ENCODE measurements at places on chromosomes 1 and 21.

DNA sequence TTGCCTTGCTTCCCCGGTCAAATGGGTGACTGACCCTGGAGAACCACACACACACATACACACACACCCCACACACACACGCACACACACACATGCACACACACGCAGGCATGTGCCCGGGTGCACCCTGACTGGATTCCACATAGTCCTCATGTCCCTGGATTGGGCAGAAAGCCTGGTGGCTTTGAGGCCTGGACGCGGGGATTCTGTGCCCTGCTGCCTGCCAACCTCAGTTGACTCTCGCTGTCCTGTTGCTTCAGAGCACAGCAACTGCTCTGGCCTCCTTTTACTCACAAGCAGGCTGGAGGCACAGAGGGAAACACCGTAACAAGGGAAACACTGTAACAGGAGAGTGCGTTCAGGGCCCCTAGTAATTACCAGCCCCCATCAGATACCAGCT is 6.4 kb downstream of the RORC start:
- DNase-seq = no peak

DNA sequence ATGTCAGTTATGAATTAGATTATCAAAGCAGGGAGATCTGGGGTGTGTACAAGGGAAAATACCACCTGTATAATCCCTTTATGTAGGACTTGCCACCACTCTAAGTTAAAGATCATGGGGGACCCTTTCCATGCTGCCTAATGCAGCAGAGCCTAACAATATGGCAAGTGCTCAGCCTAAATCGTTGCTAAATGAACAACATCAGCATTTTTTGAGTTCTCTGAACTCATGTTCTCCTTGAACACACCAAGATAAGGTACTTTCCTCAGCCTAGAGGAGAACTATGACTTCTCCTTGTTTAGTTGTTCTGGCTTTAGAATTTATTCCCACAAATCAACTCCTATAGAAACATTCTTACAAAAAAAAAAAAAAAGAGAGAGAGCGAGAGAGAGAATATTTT is 177.0 kb downstream of the DUSP10 start:
- no peak for DNase-seq

DNA sequence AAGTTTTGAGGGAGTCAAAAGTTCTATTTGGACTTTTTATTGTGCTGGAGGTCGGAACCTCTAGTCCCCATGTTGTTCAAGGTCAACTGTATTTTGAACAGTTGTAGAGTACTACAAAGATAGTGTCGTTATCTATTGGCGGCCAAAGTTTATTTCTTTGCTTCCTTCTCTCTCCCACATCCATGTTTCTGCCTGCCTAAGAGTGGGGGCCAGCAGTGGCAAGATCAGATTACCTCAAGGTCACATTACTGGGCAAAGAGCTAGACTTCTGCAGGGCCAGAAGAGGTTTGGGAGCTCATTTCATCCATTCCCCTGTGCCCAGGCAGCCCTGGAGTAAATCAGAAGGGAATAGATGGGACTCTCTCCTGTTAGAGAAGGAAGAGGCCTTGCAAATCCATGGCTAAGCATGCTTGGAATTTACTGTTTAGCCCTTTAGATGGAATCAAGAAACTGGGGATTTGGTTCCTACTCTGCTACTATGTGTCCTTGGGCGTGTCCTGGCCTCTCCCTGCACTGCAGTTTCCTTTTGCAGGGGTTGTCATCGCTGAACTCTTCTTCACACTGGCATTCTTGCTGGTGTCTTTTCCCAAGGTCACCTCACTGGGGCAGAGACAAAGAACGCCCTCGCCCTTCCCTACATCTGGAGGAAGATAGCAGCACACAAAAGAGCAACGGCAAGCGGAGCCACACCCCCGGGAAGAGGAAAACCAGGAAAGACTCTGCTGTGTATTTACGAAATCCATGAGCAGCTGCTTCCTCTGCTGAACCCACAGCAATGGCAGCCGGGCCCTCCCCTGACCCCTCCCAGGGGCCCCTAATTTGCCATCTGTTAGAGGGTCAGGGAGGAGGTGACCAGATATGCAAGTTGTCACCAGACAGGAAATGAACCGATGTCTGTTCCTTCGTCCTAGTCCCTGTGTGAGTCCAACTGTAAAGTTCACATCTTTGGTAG is 73.3 kb downstream of the PLPP3 start:
- DNase-seq = no peak

GRCh38 chr21:34687065-34687464 is 18.3 kb downstream of the CLIC6 start:
- no peak for DNase-seq

- DNase-seq = no peak
These were observed 428.8 kb downstream of the SMYD3 start for GRCh38 chr1:246078126-246078887.

DNA sequence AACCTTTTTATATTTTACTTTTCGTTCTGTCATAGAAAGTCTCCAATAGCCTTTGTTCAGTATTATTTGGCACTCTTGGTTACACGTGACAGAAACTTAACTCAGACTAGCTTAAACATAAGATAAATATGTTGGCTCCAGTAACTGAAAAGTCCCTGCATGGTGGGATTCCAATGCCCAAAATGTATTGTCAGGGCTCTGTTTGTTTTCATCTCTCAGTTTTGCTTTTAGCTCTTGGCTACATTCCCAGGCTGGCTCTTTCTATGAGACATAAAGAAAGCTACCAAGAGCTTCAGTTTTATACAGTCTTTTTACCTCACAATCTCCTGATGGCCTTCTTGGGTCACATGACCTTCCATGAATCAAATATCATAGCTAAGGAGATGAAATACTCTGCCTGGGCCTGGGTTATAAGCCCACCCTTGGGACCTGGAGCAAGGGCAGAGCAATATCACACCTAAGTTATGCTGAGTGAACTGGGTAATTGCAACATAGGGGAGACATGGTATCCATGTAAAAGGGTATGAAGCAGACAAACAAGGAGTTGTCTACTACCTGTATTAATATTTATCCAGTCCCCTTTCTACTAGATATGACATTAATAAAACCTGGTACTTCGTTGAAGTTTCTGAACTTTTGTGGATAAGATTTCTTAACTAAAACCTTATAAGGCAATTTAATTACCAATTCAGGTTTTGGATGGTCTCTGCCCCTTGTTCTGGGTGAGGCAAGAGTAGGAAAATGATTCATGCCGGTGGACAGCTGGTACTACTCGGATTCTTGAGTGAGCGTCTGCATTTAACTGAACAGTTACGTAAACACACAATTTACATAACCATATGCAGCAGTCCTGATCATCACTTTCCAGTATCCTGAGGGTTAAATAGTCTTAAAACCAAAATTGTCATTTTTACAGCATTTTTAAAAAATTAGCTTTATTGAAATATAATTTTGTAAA is 442.3 kb downstream of the GPATCH2 start:
- DNase-seq = no peak

DNA sequence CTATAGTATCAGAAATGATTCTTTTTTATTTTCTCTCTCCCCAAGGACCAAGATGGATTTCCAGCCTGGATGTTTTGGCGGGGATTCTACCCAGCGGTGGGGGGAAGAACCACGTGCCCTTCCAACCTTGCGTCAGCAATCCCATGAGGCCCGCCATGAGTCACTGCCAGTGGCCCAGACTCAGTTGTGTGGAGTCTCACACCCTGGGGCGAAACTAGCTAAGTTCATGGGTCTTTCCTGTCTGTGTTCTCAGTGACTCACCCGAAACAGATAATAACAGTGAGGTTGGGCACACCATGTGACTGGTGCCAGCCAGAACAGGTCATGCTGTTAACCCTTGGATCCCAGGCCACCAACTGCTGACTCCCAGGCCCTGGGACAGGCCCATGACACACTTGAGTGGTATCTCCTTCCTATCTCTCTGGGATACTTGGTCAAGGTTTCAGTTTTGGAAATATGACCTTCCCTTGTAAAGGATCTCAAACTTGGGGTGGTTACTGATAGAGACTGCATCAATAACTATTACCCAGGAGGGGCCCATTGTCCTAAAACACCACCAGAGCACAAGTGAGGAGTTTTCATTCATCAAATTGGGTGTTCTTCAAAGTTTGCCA is 98.0 kb upstream of the DUSP10 start:
- DNase-seq = peak; percentile 84

DNA sequence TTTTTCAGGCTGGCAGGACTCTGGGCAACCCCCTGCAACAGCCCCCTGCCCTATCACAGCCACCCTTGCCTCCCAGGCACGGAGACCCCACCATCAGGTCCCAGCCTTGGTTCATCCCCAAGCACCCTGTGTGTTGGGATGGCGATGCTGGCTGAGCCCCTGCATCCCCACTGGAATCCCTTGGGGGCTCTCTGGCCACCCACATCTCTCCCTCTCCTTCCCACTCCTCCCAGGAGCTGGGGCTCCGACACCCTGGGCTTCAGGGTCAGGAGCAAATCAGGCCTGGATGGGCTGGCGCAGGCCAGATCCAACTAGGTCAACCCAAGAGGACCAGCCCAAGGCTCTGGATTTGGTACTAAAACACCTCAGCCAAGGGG is 25.9 kb downstream of the COL6A1 start:
- DNase-seq = no peak

- no peak for DNase-seq
These were observed 86.7 kb downstream of the GALNT2 start for GRCh38 chr1:230153641-230154296.

DNA sequence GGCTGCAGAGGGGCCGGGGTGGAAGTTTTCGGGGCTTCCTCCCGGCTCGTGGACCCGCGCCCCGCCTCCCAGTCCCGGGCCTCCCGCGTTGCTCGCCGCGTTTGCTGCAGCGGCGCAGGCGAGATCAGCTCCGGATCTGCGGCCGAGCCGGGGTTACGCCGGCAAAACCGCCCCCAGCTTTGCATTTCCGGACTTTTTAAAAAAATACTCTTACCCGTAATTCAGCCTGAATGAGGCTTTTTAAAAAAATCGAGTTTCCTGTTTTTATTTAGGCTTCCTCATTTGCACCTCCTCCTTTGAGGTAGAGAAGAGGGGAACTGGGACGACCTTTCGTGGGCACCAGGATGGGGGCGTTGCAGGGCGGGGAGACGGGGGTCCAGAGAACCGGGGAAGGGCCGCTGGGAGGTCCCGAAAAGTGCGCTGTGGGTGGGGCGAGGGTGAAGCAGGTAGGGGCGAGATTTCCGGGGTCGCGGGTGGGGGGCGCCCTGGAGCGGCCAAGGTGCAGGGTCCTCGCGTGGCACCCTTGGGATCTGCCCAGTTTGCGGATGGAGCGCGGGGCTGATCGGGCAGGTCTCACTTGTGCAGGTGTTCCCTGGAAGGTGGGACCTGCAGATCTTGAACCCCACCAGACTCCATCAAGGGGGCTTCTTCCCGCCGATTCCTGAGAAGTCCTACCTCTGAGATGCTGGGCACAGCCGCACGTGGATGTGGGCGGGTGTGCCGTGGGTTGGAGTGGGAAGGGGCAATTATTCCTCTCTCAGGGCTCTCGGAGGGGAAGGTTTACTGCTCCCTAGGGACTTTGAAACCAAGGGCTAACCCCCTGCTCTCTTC is 1.1 kb downstream of the PIK3CD start:
- DNase-seq = no peak

DNA sequence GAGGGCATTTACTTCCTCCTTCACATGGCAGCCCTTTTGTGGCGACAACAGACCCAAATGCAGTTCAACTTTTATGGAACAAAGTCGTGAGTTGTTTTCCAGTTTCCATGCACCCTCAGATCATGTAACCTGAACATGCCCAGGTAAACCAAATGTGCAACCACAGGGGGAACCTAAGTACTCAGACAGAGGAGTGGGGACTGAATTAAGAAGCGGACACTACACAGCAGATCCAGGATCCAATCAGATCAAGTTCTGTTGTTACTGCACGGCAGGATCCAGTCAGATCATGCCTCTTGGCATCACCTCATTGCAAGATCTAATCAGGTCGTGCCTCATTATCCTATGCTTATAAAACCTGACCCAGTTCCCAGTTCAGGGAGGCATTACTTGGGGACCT is 115.7 kb downstream of the MATN1 start:
- DNase-seq = no peak

DNA sequence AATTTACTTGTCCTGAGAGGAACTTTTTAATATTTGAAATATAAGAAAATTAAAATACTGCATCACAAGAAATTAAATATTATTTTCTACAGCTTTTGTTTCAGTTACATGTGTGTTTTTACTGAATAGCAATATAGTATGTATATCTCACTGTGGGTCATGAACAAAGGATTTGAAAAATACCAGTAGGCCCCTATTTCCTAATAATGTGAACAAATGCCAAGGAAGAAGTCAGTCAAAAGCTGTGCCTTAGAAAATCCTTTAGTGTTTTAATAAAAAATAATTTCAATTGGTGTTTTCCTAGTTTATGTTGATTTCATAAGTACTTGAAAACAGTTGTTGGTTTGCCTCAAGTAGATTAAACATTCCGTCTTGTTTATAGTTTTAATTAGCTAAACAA is 46.7 kb downstream of the SMYD3 start:
- no peak for DNase-seq

- DNase-seq = no peak
These were observed 234.7 kb downstream of the TTLL7 start for GRCh38 chr1:83764209-83764608.

GRCh38 chr1:226658546-226659125 is 80.4 kb downstream of the ITPKB start:
- DNase-seq = no peak

DNA sequence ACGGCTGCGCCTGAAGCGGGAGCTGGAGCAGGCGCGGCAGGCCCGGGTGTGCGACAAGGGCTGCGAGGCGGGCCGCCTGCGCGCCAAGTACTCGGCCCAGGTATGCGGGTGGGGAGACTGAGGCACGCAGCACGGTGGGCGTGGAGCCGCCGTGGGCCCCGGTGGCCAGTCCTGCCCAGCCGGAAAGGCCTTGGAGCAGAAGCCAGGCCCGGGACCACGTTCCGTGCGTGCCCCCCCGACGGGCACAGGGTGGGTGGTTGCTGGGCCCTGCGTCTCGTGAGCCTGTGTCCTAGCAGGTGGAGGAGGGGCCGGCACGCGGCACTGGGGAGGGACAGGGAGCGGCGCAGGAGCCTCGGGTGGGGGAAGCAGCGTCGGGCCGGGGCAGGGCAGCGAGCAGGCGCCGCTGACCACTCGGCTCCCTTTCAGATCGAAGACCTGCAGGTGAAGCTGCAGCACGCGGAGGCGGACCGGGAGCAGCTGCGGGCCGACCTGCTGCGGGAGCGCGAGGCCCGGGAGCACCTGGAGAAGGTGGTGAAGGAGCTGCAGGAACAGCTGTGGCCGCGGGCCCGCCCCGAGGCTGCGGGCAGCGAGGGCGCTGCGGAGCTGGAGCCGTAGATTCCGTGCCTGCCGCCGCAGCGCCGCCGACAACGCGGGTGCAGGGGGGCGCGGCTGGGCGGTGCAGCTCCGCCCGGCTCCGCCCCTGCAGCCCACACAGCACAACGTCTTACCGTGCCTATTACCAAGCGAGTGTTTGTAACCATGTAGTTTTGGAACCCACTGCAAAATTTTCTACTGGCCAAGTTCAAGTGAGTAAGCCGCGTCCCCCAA is 78.2 kb downstream of the SKI start:
- DNase-seq = no peak

DNA sequence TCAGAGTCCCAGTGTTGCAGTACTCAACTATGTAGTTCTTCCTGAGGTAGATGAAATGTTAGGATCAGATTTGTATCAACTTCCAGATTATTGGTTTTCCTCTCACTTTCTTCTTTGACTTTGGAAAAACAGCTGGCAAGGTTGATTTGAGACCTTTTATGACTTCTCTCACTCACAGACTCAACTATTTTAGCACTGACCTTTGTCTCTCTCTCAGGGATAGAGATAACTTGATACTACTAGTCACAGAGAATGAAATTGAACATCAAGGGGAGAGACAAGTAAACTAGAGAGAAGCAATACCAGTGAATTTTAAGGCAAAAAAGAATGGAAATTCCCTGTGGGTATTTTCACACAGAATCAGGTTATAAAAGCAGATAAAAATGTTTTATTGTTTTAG is 159.7 kb upstream of the B3GALT2 start:
- DNase-seq = no peak

GRCh38 chr21:35905096-35905962 is 155.0 kb downstream of the SETD4 start:
- no peak for DNase-seq
